ENCODE measurements at places on chromosomes 12 and 14.

DNA sequence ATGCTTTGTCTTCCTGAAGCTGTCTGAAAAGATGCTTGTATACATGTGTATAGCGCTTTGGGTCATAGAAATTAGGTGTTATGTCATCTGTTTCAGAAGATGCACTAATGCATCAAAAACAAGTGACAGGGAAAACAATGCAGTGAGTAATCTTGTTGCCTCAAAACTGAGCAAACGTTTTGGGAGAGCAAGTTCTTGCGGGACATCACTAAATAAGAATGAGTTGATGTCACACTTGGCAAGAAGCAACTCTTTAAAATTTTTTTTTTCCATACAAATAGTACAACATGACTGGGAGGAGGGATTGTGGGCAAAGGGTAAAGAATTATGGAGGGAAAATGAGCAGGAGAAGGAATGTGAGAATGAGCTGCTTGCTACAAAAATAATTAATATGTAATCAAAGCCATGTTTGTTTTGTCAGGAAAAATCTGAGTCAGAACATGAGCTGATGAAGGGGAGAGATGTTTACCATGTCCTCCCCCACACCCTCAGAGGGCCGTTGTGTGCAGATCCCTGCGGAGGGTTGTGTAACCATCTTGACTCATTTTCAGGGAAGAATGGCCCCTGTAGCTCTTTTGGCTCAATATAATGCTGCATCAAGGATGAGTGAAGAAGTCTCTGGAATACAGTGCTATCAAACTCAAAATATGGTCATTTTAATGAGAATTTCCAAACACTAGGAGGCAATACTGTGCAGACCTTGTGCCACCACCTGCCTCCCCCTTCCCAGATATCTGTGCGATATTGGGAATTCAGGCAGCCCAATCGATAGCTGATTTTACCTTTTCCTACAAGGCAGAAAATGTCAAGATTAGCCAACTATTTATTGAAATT is 41.4 kb downstream of the BORCS5 start:
- DNase-seq = no peak

- DNase-seq = no peak
These were observed 325.5 kb downstream of the RAD51B start for GRCh38 chr14:68145036-68145435.

- DNase-seq = no peak
These were observed 140.5 kb downstream of the KCNA5 start for GRCh38 chr12:5184186-5184585.

- no peak for DNase-seq
These were observed 17.3 kb downstream of the BAZ1A start for GRCh38 chr14:34857689-34858449.

- no peak for DNase-seq
These were observed 2.1 kb upstream of the DNAJC22 start for GRCh38 chr12:49344486-49345050.

DNA sequence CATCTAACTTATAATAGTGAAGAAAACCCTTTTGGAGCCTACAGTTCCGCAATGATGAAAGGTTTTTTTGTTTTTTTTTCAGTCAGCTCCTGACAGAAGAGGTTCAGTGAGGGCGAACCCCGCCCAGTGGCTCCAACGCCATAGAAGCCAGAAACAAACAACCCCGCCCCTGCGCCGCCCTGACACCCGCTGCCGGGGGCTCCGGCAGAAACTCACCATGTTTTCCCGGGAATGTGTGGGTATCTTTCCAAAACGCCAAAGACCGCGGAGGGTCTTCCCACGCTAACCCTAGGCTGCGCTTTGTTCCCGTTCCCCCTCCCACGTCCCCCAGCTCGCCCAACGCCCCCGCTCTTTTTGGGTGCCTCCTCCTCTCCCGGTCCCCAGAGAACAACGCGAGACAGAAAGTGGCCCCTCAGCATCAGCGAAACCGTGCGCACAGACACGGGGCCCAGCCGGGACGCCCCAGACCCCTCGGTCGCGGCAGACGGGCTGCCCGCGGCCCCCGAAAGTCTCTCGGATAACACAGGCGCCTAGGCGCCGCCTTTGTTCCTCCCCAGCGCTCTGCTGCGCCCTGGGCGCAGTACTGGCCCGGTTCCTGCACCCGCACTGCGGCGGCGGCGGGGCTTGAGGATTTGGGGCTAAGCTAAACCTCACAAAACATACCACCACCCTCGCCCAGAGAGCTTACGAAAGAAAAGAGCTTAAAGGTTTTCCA is 522 bp downstream of the TUBA1A start:
- DNase-seq = no peak

DNA sequence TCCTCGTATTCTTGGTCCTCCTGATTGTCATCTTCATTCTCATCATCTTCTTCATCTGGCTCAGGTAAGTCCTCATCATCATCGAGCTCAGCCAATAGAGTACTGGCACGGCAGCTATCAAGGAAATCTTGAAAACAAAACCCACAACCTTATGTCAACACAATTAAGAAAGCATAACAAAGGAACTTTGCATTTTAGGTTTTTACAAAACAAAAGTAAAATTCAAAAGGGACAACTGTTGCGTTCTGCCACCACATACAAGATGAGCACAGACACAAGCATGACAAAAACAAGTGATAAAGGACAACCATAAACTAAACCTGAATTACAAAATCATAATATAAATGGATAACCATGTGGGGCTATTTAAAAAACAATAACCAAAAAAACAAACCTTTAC is 84.7 kb downstream of the HECTD1 start:
- no peak for DNase-seq

GRCh38 chr14:61470961-61471293 is 149.5 kb downstream of the PRKCH start:
- DNase-seq = no peak

DNA sequence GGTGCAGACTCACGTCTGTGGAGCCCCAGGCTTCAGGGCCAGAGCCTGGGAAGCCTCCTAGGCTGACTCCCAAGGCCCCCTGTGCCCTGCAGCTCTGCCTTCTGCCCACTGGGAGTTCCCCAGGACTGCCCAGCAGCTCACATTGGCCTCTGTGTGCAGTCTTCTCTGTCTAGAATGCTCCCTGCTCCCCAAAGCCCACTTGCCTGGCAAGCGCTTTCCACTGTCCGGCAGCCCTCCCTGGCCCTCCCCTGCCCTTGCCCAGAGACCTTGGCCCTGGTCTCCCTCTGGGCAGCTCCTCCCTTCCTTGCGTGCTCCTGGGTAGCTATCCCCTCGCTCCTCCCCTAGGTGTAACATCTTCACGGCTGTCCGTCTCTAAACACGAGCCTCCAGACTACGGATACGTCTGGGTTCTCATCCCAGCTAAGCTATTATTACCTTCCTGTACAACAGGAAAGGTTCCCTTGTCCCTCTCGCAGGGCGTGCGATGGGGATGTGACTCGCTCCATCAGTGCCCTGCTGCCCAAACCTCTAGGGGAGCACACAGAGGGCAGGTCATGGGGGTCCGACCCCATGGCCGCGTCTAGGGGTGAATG is 325.5 kb upstream of the RTL1 start:
- no peak for DNase-seq

GRCh38 chr12:103308396-103308795 is 187.4 kb downstream of the C12orf42 start:
- no peak for DNase-seq

DNA sequence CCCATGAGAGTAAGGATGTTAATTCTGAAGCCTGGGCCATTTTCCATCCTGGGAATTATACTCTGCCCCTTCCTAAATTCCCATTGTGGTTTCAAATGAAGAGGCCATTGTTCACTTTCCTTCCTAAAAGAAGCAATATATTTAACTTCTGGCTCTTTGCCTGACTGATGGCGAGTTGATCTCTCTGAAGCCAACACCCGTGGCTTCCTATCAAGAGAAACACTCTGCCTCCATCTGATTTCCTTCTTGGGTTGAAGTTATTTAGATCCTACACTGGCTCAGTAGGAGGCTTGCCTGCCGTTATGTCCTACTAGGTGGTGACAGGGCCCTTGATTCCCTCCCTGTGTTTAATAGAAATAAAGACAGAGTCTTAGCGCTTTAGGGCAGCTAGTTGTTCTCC is 97.4 kb downstream of the PRKCH start:
- DNase-seq = no peak

- DNase-seq = no peak
These were observed 2.5 kb downstream of the LPCAT3 start for GRCh38 chr12:7015555-7016370.

GRCh38 chr12:19891936-19892591 is 452.8 kb downstream of the AEBP2 start:
- no peak for DNase-seq
